CD14-positive monocyte (primary cell): ENCODE measurements at places on chromosomes 1 and 21.

GRCh38 chr1:220056374-220056773 lies 10.1 kb upstream of the EPRS1 start:
- DNase-seq = no peak

GRCh38 chr1:94819945-94820746 lies at the start of gene SLC44A3:
SLC44A3 (plus strand) TSS chr1:94820357; CDS start chr1:94820452, 95 bp downstream.
- no peak for DNase-seq

DNA sequence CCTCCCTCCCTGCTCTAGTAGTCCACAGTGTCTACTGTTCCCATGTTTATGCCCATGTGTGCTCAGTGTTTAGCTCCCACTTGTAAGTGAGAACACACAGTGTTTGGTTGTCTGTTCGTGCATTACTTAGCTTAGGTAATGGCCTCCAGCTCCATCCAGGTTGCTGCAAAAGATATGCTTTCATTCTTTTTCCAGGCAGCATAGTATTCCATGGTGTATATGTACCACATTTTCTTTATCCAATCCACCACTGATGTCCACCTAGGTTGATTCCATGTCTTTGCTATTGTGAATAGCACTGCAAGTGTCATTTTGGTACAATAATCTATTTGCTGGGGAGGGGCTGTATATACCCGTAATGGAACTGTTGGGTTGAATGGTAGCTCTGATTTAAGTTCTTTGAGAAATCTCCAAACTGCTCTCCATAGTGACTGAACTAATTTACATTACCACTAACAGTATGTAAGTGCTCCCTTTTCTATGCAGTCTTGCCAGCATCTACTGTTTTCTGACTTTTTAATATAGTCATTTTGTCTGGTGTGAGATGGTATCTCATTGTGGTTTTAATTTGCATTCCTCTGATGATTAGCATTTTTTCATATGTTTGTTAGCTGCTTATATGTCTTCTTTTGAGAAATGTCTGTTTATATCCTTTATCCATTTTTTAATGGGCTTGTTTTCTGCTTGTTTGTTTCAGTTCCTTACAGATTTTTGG lies 191.9 kb upstream of the DMRTA2 start:
- no peak for DNase-seq

DNA sequence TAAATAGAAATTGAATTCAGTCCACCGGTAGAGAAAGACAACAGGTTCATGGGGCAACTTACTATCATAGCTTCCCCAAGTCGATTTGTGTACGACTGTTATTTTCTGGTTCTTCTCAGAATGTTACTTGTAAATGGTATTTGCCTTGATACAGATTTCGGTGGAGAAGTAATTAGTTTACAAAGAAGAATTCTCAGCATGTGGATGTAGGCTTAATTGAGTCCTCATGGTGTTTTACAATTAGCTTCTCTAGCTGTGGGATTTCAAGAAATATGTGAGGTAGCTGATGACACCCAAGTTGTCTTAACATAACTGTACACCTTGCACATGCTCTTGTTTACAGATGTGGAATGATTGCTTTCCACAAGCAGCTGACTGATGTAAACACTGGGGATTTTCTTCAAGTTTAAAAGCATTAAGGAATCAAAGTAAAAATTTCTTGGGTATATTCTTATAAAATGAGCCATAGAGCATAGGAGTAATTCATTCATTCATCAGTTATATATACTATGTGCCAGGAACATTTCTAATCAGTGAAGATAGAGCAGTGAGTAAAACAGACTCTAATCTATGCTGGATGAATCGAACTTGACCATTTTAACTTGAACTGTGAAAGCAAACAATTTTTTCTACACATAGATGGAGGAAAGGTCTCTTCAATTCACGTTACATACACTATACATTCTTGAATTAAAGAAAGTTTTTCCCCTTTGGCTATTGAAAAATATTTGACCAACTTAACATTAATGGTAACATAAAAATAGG lies 1.4 kb downstream of the MACO1 start:
- no peak for DNase-seq

DNA sequence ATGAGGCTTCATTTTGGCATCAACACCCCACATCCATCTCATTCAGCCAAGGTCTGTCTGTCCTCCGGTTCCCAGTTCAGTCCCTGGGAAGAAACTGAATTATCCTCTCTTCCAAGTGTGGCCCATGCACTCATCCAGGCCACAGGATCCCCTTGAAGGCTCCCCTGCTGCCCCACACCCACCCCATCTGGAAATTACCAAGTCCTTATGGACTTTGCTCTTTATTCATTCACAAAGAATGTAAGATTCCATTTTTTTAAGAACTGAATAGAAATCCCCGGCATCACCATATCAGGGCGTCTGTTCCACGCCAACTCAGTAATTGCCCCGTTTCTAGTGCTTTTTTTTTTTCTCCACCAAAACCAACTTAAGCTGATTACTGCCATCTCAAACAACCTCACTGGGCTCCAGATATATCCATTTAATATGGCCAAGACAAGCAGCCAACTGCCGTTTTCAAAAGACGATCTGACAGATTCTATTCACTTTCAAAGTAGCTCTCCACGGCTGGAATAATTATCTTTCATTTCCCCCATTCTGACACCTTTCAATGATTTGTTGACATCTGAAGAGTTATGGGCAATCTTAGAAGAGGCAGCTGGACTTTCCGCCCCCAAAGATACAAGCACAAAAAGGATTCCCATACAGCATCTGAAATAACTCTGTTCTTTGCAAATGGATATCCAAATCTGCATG lies 55.9 kb downstream of the OLIG1 start:
- no peak for DNase-seq

DNA sequence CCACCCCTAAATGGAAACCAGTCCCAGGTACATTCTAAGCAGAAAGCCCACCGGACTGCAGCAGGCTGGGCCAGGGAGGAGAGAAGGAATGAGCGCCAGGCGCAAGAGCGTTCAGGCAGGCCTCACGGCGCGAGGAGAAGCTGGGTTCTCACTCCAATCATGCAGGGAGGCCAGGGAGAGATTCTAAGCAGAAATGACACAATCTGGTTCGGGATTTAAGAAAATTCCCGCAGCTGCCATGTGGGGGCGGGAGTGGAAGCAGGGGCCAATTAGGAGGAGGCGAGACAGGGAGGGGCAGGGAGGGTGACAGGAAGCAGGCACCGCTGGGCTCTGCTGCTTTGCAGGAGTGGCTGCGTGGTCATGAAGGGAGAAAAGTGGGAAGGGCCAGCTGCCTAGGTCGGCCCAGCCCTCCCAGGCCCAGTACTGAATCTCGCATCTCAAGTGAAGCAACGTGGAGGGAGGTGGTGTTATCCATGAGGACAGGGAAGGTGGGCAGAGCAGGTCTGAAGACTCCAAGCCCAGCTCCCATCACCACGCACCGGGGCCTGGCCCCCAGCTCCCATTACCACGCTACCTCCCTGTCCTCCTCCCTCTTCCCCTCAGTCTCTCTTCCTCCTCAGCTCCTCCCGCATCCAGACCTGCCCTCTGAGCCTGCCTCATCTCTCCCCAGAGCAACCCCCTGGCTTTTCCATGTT lies 11.8 kb downstream of the NPHP4 start:
- DNase-seq = no peak

- no peak for DNase-seq
These were observed 61.5 kb upstream of the TTC34 start for GRCh38 chr1:2862814-2863647.

GRCh38 chr1:13892671-13893325 lies 192.8 kb downstream of the PRDM2 start:
- no peak for DNase-seq

- no peak for DNase-seq
These were observed 45.7 kb upstream of the FOXD3 start for GRCh38 chr1:63276624-63277023.

DNA sequence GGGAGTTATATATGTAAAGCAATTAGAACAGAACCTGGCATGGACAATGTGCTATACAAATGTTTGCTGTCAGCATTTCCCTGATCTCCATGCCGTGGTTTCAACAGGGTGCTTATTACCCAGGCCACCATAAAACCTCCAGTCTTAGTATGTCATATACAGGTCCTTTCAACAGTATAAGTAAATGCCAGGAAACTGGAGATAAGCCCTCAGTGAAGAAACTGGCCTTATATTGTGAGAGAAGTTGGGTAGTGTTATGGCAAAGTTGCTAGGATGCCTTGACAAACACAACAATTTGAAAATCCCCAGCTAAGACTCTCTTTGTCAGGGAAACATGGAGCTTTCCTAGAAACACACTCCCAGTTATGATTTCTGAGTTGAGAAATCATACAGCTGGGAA lies 850.2 kb upstream of the ADAMTS5 start:
- no peak for DNase-seq

DNA sequence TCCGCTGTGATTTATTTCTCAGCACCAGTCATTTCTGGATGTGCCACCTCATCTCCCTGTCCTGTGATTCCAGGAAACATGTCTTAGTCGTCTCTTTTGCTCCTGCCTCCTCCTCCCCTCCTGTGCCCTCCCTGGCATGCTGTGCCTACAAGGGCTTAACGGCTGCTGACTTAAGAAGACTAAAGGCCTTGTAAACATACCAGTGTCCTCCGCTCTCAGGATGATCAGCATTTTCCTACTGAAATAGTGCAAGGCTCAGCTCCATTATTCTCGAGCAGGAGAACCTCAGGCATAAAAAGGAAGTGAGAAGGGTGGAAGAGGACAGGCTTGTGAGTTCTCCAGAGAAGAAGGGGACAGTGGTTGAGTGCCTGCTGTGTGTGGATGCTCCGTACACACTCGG lies 61.6 kb upstream of the RUNX3 start:
- no peak for DNase-seq
